ENCODE measurements at places on chromosomes 6 and 20.

DNA sequence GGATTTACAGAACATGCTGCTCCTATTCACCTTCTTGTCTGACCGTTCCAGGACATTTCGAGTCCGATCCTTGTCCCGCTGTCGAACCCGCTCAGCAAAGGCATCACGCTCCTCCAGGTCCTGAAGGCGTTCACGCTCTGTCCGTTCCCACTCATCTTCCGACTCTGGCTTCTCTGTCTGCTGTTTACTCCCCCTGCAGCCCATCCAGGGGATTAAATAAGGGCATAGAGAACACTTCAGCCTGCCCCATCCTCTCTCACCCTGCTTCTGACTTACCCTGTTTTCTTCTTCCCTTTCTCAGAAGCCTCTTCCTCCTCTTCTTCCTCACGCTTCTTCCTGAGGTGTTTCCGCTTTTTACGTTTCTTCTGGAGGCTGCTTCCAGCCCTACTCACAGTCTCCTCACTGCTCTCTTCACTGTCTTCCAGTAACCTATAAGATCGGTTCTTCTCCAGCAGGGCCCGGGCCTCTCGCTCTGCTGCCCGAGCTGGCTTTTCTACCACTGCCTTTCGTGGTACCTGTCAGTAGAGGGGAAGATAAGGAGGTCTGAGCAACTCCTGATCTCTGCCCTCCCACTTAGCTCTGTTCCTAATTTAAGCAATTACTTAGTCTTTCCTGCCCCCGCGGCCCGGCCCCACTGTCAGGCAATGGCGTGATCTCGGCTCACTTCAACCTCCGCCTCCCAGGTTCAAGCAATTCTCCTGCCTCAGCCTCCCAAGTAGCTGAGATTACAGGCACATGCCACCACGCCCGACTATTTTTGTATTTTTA, 1.9 kb downstream of the DHX16 start:
- no peak for DNase-seq

DNA sequence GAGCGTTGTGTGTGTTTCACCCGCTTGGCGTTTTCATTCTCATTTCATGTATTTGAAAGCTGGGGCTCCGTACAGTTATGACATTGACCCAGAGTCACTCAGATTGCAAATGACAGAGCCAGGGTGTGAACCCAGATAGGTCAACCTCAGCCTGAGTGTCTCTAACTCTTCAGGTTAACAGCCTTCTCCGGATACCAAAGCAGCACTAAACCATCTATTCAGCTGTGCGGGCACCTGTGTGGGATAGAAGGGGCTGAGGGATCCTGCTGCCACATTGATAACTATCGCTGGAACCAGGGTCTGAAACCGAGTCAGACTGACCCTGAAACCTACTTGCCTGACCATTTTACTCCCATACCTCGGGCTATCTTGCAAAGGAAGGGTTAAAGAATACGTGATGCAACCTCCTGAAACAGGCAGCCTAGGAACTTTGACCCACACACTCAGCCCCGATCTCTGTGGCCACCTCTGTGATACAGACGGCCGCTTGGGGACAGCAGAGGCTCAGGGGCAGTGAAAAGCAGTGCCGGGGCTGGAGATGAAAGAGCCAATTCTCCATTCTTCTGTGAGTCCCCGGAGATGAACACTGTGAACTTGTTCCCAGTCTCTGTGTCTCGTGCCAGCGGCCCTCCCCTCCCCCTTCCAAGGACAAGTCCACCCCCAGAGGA, 233.5 kb upstream of the QKI start:
- DNase-seq = peak; percentile 54

GRCh38 chr20:23007886-23008655, 27.0 kb upstream of the SSTR4 start:
- no peak for DNase-seq

DNA sequence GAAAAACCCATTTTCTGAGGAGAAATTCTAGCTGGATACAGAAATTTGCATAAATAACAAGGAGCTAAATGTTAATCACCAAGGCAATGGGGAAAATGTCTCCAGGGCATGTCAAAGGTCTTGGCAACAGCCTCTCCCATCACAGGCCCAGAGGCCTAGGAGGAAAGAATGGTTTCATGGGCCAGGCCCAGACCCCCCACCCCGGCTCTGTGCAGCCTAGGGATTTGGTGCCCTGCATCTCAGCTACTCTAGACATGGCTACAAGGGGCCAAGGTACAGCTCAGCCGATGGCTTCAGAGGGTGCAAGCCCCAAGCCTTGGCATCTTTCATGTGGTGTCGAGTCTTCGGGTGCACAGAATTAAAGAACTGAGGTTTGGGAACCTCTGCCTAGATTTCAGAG, 321.2 kb upstream of the ID4 start:
- DNase-seq = no peak

- DNase-seq = no peak
Measured at GRCh38 chr6:2667617-2668016, 83.1 kb downstream of the MYLK4 start.

DNA sequence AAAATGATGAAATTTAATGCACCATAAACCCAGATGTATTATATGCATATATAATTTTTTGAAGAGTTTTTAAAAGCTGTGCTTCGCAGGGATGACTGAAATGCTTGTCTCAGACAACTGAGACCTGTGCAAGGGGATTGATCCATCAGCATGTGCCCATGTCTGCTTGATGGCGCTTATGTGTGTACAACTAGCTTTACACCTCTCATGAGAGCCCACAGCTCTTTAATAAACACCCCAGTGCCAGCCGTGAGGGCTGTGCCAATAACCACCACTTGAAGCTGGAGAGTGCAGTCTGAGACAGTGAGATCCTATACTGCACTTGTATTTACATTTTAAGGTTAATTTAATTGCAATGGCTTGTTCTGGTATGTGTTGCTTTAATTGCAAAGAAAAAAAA, 225.5 kb downstream of the BCKDHB start:
- DNase-seq = no peak

DNA sequence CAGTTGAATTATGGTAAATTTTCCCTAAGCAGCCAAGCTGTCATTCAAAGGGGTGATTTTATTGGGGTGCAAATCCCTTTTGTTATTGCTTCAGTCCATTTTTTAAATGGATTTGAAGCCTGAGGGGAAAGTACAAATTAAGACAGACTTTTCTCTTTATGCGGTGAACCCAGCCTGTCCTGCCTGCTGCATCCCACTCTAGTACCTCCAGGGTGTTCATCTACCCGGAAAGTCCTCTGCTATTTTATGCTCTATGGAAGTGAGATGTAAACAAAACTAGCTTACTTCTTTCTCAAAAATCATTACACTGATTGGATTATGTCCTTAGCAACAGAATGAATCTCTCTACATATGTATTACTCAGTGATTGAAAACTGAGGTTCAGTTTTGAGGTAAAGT, 1088.9 kb upstream of the CITED2 start:
- DNase-seq = peak; percentile 42

GRCh38 chr6:39118921-39119320, 3.9 kb upstream of the SAYSD1 start:
- no peak for DNase-seq

DNA sequence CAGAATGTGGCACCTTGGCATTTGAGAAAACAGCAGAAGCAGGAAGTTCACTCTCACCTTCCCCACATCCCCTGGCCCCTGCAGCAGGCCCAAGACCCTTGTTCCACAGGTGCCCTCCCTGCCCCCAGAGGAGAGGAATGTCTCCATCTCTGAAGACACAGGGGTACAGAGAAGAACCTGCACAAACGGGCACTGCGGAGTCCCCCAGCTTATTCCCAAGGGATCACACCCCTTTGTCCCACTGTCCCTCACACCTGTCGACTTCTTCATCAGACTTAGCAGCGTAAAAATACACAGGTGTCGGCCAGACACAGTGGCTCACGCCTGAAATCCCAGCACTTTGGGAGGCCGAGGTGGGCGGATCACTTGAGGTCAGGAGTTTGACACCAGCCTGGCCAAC, 42.9 kb upstream of the TMEM181 start:
- DNase-seq = no peak

- no peak for DNase-seq
Measured at GRCh38 chr20:15511551-15511950, 1061.7 kb downstream of the KIF16B start.

GRCh38 chr20:1381753-1382591, 10.9 kb downstream of the FKBP1A start:
- peak; percentile 56 for DNase-seq

DNA sequence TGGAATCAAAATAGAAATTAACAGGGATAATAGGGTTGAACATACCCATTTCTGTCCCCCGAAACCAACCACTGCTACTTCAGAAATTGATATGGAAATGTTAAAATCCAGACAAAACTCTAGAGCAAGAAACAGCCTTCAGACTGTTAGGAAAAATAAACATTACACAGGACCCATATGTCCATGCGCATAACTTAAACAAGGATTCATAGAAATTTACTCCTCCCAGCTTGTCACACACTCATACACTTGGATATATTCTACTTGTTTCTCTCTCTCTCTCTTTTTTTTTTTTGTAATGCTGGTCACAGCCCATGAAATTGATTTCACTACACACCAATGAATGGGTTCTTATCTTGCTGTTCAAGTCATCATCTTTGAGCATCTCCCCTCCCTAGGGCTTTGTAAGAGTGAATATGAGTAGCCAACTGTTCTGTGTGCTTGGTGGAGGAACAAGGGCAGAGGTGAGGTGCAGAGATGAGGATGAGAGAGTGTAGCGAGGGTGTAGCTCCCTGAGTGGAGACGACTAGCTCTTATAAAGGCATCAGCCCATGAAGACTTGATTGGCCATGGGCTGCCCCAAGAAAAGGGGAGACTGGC, 61.8 kb upstream of the MLN start:
- no peak for DNase-seq

GRCh38 chr6:100886076-100886475, 4.9 kb upstream of the ASCC3 start:
- peak; percentile 69 for DNase-seq

- no peak for DNase-seq
Measured at GRCh38 chr6:155366325-155366724, 52.0 kb upstream of the TFB1M start.

DNA sequence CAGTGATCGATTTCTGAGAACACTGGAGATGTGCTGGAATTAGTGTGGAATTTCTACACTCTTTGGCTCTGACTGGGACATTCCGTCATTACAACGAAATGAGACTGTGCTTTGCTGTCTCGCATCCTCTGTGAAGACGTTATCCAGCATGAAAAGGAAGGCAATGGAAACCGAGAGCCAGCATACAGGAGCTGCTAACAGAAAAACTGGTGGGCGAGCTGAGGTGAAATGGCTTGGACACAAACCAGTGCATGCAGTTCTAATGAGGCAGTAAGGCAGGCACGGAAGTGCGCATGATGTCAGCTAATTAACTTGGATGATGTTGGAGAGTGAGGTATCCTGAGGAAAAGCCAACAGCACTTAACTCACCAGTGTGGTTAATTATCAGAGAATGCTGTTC, 202.8 kb upstream of the AGPAT4 start:
- peak; percentile 67 for DNase-seq

GRCh38 chr6:101077344-101077743, 196.2 kb upstream of the ASCC3 start:
- DNase-seq = no peak

DNA sequence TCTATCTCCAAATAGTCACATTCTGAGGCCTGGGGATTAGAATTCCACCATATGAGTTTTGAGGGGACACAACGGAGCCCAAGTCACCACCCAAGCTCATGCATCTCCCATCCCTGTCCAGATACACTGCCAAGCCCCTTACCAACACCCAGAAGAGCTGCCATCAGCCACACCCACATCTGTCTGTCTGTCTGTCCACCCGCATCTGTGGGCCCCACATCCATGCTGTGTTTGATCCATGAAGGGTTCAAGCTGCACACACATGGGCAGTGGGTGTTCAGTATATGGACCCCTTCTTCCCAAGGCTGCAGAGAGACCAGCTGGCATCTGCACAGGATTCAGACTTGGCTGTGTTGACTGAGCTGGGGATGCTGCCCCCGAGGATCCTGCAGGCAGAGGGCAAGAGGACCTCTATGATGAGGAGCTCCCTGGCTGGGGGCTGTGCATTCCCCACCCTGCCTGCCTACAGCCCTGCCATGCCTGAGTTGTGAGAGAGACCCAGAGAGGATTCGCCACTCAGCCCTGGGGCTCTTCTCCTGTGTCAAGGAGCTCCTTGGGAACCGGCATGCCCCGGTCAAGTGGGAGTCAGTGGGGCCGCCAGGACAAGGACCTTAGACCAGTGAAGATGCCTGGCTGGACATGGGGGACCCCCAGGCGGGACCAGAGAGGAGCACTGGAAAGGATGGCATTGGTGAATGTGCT, 206.4 kb downstream of the SYNDIG1 start:
- DNase-seq = no peak

DNA sequence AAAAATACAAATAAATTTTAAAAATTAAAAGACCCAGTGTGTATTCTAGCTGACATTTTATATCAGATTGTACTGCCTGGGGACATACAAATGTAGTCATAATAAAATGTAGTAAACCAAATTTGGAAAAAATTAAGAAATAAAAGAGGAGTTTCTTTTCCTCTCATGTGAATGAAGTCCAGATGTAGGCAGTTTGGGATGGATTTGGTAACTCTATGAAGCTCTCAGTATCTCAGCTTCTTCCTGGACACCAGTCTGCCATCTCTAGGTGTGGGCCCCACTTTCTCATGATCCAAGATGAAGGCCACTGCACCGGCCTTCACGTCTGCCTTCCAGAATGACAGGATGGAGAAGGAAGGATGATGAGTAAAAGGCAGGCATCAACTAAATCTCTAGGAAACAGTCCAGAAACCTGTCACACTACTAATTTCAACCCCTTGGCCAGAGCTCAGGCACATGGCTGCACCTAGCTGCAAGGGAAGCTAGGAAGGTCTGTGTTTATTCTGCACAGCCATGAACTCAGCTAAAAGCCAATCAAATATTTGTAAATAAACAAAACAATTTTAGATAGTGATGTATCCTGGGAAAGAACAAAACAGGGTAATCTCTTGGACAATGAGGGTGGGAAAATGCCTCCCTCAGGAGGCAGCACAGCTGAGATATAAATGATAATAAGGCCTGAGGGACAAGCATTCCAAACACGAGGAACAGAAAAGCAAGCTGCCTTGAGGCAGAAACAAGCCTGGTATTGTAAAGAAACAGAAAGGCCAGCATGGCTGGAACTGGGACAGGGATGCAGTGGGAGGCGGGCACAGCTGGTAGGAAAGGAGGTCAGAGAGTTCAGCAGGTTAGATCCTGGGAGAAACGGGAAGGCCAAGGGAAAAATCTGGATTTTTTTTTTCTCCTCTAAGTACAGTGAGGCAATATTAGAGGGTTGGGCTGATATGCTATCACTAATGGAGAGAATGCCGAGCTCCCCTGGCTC, 88.5 kb upstream of the PTPN1 start:
- no peak for DNase-seq

DNA sequence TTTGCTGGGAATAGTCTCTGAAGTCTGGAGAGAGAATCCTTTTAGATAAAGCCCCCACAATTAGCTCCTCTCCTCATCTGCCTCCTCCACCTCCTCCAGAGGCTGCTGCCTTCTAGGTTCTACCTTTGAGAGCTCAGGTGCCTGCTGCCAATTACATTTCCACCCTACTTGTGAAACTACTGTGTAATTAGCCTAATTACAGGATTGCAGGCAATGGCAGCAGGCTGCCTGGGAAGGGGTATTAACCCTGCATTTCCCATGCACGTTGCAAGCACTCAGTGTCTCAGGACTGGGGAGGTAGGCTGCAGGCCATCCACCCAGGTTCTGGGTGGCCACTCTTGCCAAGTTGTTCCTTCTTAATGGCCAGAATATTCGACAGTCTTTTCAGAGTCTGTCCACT, 215.6 kb upstream of the ZNF217 start:
- DNase-seq = no peak

GRCh38 chr20:53395188-53395923, 198.3 kb downstream of the ZNF217 start:
- DNase-seq = no peak

GRCh38 chr6:22133357-22133756, 163.5 kb downstream of the PRL start:
- no peak for DNase-seq

- peak; percentile 90 for DNase-seq
Measured at GRCh38 chr20:34922654-34923381, 32.8 kb downstream of the GSS start.

All from AG10803 (cell line).